Stimulated activated naive CD8-positive, alpha-beta T cell treated with anti-CD3 and anti-CD28 coated beads, Interleukin-15, Interleukin-2, amounts not matched to agents 100 U/mL and 50 U/mL, for 24 hours (primary cell): ENCODE measurements at places on chromosomes 7 and 10.

DNA sequence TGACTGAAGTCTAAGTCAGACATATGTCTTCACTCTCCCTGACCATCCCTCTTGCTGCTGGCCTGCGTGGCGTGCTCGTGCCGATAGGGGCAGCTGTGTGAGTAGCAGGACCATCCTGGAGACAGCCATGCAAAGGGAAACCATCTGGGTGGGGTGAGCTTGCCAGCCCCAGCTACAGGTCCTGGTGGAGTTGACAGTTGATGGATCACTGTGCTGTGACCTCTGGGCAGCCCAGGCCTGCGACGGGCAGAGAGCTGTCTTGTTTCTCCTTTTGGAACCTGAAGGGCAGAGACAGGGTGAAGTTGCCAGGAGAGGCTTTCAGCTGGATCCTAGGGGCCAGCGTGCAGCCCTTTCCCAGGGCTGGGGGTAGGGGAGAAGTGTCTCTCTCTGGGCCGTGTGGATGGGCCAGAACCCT lies 44.7 kb downstream of the GRK5 start:
- DNase-seq, result no peak

GRCh38 chr7:5243261-5243660 lies 39.5 kb upstream of the SLC29A4 start:
- no peak for DNase-seq

DNA sequence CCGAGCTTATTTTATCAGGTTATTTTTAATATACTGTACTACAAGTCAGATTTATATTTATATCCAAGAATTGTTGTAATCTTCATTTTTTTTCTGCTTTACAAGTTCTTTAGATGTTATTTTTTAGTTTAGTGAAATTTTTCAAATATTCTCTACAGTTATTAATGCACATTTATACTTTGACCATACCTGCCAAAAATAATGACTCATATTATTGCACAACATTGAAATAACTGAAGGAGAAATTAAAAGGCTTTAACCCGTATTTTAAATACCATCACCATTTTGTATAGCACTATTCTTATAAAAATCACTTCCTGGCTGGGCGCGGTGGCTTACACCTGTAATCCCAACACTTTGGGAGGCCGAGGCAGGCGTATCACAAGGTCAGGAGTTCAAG lies 278.5 kb downstream of the BICC1 start:
- no peak for DNase-seq

- DNase-seq, result no peak
These were observed 19.6 kb downstream of the CAMK2B start for GRCh38 chr7:44305564-44306507.

DNA sequence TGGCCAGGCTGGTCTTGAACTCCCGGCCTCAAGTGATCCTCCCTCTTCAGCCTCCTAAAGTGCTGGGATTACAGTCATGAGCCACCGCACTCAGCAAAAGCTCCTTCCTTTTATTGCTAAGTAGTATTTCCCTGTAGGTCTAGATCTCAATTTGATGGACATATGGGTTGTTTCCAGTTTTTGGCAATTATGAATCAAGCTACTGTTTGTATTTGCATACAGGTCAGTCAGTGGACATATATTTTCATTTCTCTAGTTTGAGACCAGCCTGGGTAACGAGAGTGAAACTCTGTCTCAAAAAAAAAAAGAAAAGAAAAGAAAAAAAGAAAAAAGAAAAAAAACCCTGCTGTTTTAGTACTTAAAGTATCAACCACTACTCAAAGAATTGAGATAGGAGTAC lies 6.4 kb upstream of the PRKRIP1 start:
- DNase-seq, result no peak

DNA sequence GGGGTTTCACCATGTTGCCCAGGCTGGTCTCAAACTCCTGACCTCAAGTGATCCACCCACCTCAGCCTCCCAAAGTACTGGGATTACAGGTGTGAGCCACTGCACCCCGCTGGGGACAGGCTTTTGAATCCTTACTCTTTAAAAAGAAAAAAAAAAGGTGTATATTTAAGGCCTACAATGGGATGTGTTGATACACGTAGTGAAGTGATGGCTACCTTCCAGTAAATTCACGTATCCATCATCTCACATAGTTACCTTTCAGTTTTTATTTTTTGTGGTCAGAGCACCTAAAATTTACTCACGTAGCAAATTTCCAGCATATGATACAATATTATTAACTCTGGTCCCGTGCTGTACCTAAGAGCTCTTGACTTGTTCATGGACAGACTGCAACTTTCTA lies 119.5 kb upstream of the INSYN2A start:
- no peak for DNase-seq

DNA sequence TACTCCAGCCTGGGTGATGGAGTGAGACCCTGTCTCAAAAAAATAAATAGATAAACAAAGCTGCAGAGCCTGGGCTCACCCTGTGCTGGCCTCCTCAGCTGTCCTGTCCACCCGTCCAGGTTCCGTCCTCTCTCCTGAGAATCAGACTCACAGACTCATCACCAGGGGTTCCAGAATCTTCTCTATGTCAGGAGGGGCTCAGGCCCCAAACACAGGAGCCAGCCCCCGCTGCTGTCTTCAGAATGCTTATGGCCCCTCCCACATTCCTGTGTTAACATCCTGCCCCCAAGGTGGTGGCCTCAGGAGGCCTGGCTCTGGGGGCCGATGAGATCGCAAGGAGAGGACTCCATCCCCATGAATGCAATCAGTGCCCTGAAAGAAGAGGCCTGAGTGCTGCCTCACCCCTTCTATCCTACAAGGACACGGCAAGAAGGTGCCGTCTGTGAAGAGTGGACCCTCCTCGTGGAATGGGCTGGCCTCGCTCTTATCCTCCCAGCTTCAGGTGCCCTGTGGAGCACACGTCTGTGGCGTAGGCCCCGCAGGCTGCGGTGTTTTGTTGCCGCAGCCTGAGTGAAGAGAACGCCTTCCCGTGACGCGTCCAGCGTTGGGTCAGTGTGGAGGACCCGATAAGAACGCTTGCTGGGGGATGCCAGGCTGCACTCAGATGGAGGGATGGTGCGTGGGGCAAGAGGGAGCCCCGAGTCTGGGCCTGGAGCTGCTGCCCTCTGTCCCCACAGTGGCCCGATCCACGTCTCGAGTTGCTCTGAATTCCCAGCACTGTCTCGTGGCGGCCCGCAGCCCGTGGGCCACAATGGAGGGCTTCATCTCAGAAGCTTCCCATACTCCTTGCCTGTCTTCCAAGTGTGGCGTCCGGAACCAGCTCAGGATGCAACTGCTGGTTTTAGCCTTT lies 77.1 kb downstream of the INPP5A start:
- DNase-seq, result no peak

DNA sequence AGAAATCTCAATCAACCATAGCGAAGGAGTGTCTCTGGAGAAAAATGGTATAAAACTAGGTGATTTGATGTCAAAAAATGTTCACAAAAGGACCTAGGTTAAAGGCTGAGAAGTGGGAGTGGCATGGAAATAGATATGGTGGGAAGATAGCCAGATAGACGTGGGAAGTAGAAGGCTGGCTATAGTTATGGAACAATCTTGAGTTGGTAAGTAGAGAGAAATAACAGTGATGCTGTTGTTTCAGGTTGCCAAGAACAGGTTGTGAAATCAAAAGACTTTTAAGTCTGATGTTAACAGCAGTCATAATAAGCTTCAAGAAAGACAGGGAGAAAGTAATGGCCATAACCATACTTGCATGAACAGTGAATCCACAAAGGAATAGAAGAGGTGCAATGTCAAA lies 106.1 kb upstream of the RSU1 start:
- no peak for DNase-seq

GRCh38 chr7:45178241-45179225 lies 20.9 kb downstream of the RAMP3 start:
- no peak for DNase-seq

DNA sequence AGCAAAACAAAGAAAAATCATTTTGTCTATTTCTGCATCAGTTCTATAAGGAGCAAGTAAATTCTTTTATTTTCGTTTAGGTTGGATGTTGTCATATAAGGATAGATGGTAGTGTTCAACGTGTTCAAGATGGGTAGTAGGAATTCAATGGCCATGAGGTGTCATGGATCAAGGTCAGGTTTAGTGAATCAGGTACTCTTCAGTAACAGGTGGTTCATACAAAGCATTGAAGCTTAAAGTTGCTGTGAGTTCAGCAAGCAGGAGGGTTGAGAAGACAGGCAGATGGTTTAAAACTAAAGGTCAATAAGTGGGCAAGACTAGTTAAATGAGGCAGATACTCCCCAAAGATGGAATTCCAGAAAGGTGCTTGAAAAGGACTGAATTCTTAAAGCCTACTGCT lies 5.6 kb downstream of the LUC7L2 start:
- no peak for DNase-seq

DNA sequence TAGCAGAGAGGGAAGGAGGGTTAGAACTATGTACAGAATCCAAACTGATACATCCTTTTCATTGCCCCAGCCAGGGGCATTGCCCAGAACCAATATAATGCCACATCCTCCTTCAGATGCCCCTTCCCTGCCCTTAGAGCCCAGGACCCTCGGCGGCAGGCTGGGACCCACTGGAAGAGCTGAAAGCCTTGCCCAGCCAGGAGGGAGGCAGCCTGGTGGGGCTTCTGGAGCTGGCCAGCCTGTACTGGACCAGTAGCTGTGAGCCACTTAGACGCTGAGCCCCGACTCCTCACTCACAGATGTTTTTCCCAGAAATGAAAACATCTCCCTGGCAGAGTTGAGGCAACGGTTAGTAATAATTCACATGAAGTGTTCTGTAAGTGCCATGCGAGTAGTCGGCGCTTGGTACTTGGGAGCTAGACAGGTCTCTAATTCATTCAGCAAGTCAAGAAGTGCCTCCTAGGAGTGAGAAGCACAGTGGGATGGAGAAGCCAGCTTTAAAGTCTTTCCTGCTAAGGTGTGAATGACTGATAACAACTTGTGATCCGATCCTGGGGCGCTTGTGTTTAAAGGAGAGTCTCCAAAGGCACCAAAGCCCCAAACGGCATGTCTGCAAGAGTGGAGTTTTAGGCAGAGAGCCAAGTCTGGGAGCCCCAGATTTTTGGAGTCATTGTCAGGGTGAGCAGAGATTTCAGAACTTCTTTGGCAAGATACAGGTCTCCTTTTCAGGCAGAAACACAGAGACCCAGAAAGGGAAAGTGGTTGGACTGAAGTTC lies 9.8 kb downstream of the VSIR start:
- DNase-seq, result no peak

DNA sequence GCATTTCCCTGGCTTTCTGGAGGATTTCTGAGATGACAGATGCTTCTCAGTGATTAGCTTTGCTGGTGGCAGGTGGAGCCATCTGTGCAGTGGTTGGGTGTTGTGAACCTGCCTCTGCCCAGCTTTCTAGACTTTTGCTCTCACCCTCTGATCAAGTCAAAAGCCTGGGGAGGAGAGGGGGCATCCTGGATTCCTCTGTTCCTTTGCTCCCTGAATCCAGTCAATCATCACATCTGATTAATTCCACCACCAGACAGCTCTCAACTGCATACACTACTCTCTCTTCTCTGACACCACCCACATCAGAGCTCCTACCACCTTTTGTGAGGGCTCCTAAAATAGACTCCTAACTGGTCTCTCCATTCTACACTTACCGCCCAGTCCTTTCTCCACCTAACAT lies 283.5 kb downstream of the WDR11 start:
- DNase-seq, result no peak

DNA sequence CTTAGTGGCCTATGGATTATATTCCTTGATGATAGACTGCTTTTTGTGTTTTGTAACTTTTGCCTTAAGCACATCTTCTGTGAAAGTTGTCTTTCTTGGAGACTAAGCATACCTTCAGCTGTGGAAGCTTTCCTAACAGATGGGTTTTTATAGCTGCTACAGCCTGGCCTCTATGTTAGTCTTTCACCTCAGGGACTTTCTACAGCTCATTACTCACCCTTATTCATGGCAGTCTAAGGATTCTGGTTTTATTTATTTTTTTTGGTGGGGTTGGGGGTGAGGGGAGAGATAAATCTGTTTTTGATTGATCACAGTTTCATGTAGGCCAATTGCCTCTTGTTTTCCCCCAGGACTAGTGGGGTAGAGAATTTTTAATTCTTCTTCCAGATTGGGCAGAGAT lies 219.9 kb downstream of the DKK1 start:
- no peak for DNase-seq

GRCh38 chr7:47931005-47932004 lies 17.0 kb downstream of the PKD1L1 start:
- DNase-seq, result no peak

- no peak for DNase-seq
These were observed 32.5 kb upstream of the RBM33 start for GRCh38 chr7:155611808-155612447.

DNA sequence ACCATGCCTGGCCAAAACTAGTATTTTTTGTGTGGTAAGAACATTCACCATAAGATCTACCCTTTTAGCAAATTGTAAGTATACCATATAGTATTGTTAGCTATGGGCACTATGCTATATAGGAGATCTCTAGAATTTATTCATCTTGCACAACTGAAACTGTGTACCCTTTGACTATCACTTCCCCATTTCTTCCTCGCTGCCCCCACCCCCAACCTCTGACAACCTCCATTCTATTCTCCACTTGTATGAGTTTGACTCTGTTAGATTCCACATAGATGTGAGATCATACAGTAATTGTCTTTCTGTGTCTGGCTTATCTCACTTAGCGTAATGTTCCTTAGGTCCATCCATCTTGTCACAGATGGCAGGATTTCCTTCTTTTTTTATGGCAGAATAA lies 3.6 kb downstream of the CASP7 start:
- no peak for DNase-seq

DNA sequence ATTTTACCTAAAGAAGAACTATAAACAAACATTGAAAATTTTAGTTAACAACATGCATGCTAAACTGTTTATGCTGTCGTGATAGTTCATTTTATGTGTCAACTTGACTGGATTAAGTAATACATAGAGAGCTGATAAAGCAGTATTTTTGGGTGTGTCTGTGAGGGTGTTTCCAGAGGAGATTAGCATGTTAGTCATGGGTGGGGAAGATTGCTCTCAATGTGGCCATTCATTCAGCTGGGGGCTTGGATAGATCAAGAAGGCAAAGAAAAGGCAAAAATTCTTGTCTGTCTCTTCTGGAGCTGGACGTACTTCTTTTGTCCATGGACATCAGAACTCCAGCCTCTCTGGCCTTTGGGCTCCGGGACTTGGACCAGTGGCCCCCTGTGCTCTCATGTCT lies 172.9 kb upstream of the SEMA3E start:
- DNase-seq, result no peak

- DNase-seq, result no peak
These were observed 916 bp downstream of the LAMB1 start for GRCh38 chr7:108001764-108002725.

- no peak for DNase-seq
These were observed 5.1 kb downstream of the RASGEF1A start for GRCh38 chr10:43261578-43262396.

DNA sequence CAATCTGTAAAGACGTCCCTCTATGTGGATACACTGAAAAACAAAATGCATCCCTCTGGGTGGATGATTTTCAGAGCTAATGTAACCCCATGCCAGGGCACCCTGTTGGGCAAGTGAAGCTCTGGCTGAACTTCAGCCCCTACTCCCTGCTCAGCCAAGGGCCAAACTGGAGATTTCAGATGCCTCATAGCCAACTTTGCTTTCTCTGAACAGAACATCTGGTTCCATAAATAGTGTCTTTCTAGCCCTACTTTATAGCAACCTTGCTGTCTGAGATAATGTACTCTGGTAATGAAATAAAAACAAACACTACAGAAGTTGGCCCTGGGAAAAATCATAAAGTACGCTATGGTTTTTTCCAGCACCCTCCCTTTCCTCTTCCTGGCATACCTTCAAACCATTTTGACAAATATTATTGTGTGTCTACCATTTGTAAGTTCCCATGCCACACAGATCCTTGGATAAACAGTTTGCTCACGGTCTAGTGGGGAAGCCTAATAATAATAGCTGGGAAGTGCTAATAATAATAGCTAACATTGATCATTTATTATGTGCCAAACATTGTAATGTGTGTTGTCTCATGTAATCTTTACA lies 3.4 kb downstream of the ENTPD1 start:
- DNase-seq, result no peak
